Prostate gland (tissue), 2 donors: ENCODE measurements at places on chromosomes 1 and 21. TPM values are rescaled to one million over a fixed set of nuclear protein-coding genes. Genes with fewer than 3 reads are reported as not detected.

The TRAF3IP3 gene
- total RNA-seq, result 1.6 TPM

The PER3 gene
- total RNA-seq, result 12.0 TPM

The WARS2 gene
- 22.0 TPM for total RNA-seq

The ACTL8 gene
- not detected for total RNA-seq

The AMY2A gene
- not detected for total RNA-seq

The CCT3 gene
- 144 TPM for total RNA-seq

The KCNJ6 gene
- total RNA-seq, result 0.23 TPM

The LCE1C gene
- not detected for total RNA-seq

The CAMTA1 gene
- 100 TPM for total RNA-seq

The RBM11 gene
- 5.7 TPM for total RNA-seq

The NHLH1 gene
- not detected for total RNA-seq

The FLG2 gene
- total RNA-seq, result 0.36 TPM

The OR2L5 gene
- not detected for total RNA-seq

The ZFYVE9 gene
- total RNA-seq, result 29.0 TPM

The RABGGTB gene
- total RNA-seq, result 42.8 TPM

The GBP4 gene
- total RNA-seq, result 6.0 TPM

The SLC30A1 gene
- total RNA-seq, result 12.5 TPM

The SPATA46 gene
- not detected for total RNA-seq

The KPRP gene
- 0.57 TPM for total RNA-seq

The ZNF691 gene
- total RNA-seq, result 16.0 TPM

The TNFRSF25 gene
- 15.2 TPM for total RNA-seq

The SPRR1B gene
- total RNA-seq, result not detected

The WNT3A gene
- 2.4 TPM for total RNA-seq

The ERO1B gene
- total RNA-seq, result 12.0 TPM

The KIF14 gene
- total RNA-seq, result 1.7 TPM

The ST6GALNAC3 gene
- 0.41 TPM for total RNA-seq

The RUNX3 gene
- total RNA-seq, result 2.5 TPM

The SLC5A9 gene
- not detected for total RNA-seq

The HEYL gene
- 2.6 TPM for total RNA-seq

The TAGLN2 gene
- total RNA-seq, result 97.1 TPM

The RNF2 gene
- 16.9 TPM for total RNA-seq

The AZIN2 gene
- total RNA-seq, result 5.6 TPM

The BMP8A gene
- 5.4 TPM for total RNA-seq
